ENCODE measurements at places on chromosomes 12 and 14. TPM values are rescaled to one million over a fixed set of nuclear protein-coding genes. Genes with fewer than 3 reads are reported as not detected.

DNA sequence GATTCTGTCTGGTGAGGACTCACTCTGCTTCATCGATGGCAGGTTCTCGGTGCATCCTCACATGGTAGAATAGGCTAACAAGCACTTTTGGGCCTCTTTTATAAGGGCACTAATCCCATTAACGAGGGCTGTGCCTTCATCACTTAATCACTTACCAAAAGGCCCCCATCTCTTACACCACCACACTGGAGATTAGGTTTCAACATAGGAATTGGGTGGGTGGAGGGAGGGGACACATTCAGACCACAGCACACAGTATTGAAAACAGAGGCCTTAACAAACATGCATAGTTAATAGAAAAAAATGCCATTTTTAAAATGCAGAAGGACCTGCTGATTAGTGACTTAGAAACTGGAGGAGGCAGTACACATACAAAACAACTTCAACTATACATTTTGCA lies 61.6 kb downstream of the SPPL3 start:
- H3K4me3 ChIP-seq, result no peak overlapping the region
- no peaks in the 10 kb centered on the region for H3K27me3 ChIP-seq
- no peak overlapping the region for H3K27ac ChIP-seq
- no peaks in the 10 kb centered on the region for H3K36me3 ChIP-seq
- peaks cover 22% of the 10 kb centered on the region for H3K4me1 ChIP-seq

- no peaks in the 10 kb centered on the region for H3K4me1 ChIP-seq
- no peak overlapping the region for H3K4me3 ChIP-seq
- H3K36me3 ChIP-seq, result no peaks in the 10 kb centered on the region
- no peak overlapping the region for H3K27ac ChIP-seq
Measured at GRCh38 chr12:79016181-79016580, 151.6 kb downstream of the SYT1 start.

DNA sequence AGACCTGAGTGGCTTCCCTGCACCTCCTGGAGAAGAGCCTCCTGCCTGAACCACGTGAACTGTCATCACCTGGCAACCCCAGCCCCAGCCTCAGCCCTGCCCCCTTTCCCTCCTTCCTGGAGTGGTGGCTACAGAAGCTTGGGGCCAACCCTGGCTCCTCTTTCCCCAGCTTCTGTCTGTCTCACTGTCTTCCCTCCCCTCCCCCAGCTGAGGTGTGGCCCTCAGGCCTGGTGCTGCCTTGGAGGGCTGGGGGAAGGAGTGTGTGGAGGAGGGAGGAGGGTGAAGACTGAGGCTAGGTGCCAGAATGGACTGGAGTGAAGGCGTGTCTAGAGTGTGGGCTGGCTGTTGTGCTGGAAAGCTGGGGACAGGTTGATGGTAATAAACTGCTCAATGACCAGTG lies 9.7 kb downstream of the NFATC4 start:
- peak overlapping the region; percentile 49 for H3K27ac ChIP-seq
- H3K27me3 ChIP-seq, result no peaks in the 10 kb centered on the region
- peaks cover 18% of the 10 kb centered on the region for H3K36me3 ChIP-seq
- no peak for DNase-seq
- peaks cover 3% of the 10 kb centered on the region for H3K4me1 ChIP-seq

DNA sequence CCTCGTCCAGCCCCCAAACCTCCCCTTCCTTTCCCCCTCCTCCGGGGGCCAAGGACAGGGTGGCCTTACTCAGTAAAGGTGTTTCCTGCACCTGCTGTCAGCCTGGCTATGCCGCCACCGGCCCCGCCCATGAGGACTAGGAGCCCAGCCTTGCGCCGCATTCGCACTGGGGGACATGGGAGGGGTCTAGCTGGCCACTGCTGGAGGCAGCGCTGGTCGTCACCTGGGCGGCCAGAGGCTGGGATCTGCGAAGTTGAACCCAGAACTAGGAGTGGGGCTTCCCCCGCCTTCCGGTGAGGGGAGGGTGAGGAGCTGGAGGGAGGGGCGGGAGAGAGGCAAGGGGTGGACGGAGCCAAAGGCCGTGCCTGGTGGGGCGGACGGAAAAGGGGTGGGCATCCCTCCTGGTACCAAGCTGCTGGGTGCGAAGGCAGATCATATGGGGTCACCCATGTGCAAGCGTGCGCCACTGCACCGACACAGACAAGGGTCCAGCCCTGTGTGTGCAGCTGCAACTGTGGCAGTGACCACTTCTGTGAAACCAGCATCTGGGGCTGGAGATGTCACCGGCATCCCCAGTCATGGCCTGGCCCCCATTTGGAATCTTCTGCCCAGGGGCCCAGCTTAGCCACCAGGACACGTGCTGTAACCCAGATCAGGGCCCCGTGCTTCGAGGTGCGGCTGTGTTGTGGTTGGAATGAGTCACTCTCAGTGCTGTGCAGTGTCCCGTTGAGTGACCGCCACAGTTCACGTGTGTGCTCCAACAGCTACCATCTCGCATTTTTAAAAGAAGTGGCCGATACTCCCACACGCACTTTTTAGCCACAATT lies 8.5 kb downstream of the AMN start:
- peak; percentile 91 for DNase-seq
- H3K4me3 ChIP-seq, result no peak overlapping the region
- no peak overlapping the region for H3K27ac ChIP-seq
- H3K36me3 ChIP-seq, result peaks cover 20% of the 10 kb centered on the region
- peaks cover 6% of the 10 kb centered on the region for H3K4me1 ChIP-seq

DNA sequence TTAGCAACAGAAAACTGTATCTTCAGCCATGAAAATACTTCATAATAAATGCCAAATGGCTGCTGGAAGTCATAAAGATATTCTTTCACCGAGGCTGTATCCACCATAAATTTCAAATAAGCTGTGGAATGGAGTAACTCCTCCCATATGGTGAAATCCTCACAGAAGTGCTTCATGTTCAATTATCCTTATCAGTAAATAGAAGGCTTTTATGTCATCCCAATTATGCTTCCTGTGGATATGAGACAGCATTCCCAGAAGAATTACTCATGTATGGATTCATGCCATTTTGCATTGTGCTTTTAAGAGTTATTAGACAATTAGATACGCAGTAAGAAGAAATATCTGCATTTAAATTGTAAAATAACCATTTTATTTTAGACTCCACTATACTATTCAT lies 99.0 kb downstream of the RTN1 start:
- H3K36me3 ChIP-seq, result no peaks in the 10 kb centered on the region
- no peak overlapping the region for H3K4me3 ChIP-seq
- H3K4me1 ChIP-seq, result no peaks in the 10 kb centered on the region
- peaks cover 4% of the 10 kb centered on the region for H3K27me3 ChIP-seq
- no peak for DNase-seq
- H3K27ac ChIP-seq, result no peak overlapping the region

DNA sequence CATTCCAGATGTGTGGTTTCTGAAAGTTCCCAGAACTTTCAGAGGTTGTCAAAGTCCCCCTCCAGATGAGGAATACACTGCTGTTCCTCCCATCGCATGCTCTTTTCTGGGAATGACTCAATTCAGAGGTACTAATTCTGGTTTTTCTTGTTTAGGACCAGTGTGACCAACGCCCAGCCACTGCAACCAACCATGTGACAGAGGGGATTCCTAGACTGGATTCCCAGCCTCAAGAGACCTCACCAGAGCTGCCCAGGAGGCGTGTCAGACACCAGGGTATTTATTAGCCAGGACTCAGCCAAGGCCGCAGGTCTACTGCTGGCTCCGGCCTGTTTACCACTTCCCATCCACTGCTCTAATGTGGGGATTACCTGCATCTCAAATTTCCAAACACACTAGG lies 24.2 kb downstream of the TRAFD1 start:
- peak; percentile 38 for DNase-seq
- no peaks in the 10 kb centered on the region for H3K27me3 ChIP-seq
- H3K36me3 ChIP-seq, result peaks cover 40% of the 10 kb centered on the region
- no peak overlapping the region for H3K27ac ChIP-seq
- no peak overlapping the region for H3K4me3 ChIP-seq

Gene PROX2
- total RNA-seq, result not detected

Gene ANKRD9
- total RNA-seq, result 18.0 TPM

Gene ADCY4
- 5.2 TPM for total RNA-seq
